NCI-H1105 (cell line): ENCODE measurements at places on chromosomes 11 and 22.

GRCh38 chr11:85815186-85815931, 4.4 kb upstream of the SYTL2 start:
- no peak for DNase-seq

DNA sequence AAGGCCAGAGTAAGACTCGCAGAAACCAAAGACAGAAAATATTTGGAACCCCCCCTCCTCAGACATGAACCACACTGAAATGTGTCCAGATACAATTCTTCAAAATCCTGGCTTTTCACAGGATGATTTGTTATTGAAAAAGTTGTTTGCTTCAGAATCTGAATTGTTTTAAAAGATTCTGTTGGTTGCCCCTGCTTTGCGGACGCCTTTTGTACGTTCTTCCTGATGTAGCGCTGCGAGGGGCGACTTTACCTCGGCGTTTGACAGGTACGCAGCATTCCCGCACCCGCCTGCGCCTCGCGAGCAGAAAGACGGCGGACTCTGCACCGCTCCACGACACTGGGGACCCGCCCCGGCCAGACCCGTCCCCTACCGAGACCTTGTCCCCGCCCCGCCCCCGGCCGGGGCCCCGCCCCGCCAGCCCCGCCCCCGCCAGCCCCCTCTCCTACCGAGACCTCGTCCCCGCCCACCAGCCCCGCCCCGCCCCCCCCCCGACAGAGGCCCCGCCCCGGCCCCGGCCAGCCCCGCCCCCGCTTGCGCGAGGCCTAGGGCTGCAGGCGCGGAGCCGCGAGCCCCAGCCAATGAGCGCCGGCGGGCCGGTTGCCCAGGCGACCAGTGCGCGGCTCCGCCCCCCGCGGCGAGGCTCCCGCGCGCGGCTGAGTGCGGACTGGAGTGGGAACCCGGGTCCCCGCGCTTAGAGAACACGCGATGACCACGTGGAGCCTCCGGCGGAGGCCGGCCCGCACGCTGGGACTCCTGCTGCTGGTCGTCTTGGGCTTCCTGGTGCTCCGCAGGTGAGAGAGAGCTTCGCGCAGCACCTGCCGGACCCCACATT, at the start of gene GLB1L2:
GLB1L2 (plus strand) TSS at position 635 of the 835 bp plus-strand sequence; CDS start at position 709, 74 bp downstream.
- DNase-seq = peak; percentile 87

GRCh38 chr11:70618431-70619101, 220.2 kb downstream of the CTTN start:
- no peak for DNase-seq

DNA sequence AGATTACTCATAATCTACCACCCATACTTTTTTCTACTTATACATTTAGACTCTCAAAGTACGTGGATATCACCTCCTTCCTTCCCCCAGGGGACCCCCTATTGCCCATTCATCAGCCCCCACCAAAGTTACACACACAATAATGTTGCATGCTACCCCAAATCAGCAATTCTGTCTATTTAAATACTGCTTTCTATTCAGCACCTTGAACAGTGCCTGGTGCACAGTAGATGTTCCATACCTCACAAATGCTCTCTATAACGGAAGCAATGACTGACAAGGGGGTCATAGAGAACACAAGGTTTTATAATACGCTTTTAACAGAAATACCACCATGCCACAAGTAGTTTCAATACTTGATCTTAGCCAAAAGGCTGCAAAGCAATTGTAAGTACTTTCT, 370.7 kb downstream of the MIAT start:
- no peak for DNase-seq

DNA sequence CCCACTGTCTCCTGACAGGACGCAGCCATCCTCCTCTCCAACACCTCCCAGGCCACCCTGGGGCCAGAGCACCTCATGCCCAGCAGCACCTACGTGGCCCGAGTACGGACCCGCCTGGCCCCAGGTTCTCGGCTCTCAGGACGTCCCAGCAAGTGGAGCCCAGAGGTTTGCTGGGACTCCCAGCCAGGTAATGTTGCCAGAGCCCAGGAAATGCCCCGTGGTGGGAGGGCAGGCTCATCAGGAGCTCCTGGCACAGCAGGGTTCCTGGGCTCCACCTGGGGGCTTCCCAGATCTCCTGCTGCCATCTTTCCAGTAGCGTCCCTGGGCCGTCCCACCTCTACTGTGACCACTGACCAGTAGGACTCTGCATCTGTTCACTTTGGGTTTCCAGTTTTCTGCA, 16.2 kb downstream of the CSF2RB start:
- DNase-seq = no peak

DNA sequence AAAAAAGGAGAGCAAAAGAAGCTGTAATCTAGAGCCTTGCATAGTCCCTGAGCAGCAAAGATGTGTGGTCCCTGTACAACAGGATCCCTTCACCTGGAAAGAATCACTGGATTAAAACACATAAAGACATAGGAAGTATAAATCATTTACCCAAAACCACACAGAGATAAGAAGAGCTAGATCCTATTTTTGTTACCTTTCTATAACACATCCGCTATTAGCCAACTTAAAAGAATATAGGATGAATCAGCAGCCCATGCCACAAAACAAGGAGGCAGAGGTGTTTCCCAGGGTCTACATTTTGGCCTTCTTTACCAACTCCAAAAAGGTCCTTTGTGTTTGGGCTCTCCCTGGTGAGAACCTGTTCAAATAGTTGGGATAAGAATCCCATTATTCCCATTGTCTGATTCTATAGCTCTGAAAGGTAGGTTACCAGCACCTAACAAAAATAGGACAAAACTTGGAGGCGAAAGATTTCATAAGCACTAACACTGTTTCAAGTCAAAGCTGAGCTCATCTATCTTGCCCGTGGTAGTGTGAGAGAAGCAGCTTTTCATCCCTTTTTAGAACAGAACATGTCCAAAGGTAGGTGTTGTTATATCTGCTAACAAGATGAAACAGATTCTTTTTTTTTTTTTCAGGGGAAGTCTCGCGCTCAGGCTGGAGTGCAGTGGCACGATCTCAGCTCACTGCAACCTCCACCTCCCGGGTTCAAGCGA, 26.8 kb downstream of the PAK1 start:
- no peak for DNase-seq

- no peak for DNase-seq
Observed at GRCh38 chr11:121895919-121896318, 220.1 kb downstream of the BLID start.

GRCh38 chr11:85602526-85603213, 24.5 kb downstream of the DLG2 start:
- DNase-seq = no peak

- no peak for DNase-seq
Observed at GRCh38 chr22:19632668-19633148, 81.6 kb upstream of the SEPTIN5 start.
